ENCODE measurements at places on chromosomes 7 and 10.
A peak's percentile ranks its signal among the peaks of the same experiment; 100 is the strongest.

- no peak for DNase-seq
Measured at GRCh38 chr10:97821308-97822038, 28.2 kb upstream of the GOLGA7B start.

GRCh38 chr7:39650676-39651075 lies 27.3 kb downstream of the RALA start:
- no peak for DNase-seq

- DNase-seq, result no peak
Measured at GRCh38 chr7:35701287-35701900, 6.5 kb upstream of the HERPUD2 start.

GRCh38 chr10:16741540-16741939 lies 75.7 kb downstream of the RSU1 start:
- DNase-seq, result no peak

GRCh38 chr10:28862219-28862618 lies 184.9 kb downstream of the BAMBI start:
- no peak for DNase-seq

DNA sequence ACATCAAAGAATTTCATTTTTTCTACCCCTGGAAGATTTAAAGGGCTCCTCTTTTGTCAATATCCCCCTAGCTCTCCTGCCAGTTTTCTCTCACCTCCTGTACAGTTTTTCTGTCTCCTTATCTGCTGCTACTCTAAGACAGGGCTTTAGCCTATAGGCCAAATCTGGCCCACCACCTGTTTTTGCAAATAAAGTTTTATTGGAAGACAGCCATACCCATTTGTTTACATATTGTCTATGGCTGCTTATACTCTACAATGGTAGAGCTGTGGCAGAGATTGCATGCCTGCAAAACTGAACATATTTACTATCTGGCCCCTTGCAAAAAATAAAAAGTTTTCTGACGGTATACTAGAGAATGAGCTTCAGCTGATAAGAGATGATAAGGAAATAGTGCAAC lies 37.4 kb upstream of the GARS1 start:
- DNase-seq, result no peak

- no peak for DNase-seq
Measured at GRCh38 chr10:75630746-75631145, 199.3 kb downstream of the LRMDA start.

- DNase-seq, result no peak
Measured at GRCh38 chr10:106874604-106874889, 290.0 kb downstream of the SORCS1 start.

- no peak for DNase-seq
Measured at GRCh38 chr7:30330134-30331111, 46.0 kb downstream of the ZNRF2 start.

- DNase-seq, result no peak
Measured at GRCh38 chr7:11203683-11204082, 230.0 kb downstream of the PHF14 start.

- DNase-seq, result no peak
Measured at GRCh38 chr7:140275069-140275965, 98.5 kb upstream of the KDM7A start.

DNA sequence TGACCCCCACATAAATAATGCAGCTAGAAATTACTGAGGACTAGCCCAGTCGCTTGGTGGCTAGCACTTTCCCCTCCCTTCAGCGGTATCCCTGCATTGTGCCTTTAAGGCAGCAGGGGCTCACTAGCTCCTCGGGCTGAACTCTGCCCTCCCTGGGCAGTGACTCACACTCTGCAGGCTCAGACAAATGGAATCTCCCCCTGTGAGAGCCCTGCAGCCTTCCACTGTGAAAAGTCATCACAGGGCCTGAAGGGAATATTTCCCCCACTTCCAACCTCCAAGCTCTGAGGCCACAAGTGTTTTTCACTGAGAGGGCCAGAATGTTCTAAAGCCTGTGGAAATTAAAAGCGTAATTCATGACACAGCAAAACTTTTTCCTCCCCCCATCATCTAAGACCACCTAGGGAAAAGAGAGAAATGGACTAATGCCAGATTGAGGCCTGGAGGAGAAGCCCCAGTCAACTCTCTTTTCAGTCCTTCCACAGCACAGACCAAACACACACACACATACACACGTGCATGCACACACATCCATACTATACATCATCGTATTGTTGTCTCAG lies 93.6 kb upstream of the COL1A2 start:
- DNase-seq, result peak; percentile 93

- no peak for DNase-seq
Measured at GRCh38 chr7:113246738-113247137, 128.4 kb upstream of the SMIM30 start.

DNA sequence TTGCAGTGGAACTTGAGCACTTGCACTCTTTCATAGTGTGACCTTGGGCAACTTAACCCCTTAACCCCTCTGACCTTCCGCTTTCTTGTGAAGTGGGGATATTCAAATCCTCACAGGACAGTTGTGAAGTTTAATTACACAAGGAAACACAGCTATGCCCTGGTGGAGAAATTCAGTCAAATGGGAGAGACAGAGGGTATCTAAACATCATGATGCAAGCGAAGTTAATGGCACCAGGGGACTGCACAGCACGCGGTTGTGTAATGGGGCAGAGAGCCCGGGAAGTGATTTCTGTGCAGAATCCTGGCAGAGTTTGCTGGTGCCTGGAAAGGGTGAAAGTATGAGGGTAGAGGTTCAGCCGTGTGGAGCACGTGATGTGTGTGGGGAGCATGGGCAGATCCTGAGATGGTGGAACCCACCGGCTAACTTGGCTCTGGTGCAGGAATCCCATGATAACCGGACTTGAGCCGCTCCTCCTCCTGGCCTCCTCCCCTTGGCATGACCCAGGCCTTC lies 51.7 kb downstream of the SNX10 start:
- DNase-seq, result no peak

- DNase-seq, result no peak
Measured at GRCh38 chr7:74042746-74043522, 15.0 kb downstream of the ELN start.

- no peak for DNase-seq
Measured at GRCh38 chr10:129863201-129863663, 100.8 kb downstream of the EBF3 start.

DNA sequence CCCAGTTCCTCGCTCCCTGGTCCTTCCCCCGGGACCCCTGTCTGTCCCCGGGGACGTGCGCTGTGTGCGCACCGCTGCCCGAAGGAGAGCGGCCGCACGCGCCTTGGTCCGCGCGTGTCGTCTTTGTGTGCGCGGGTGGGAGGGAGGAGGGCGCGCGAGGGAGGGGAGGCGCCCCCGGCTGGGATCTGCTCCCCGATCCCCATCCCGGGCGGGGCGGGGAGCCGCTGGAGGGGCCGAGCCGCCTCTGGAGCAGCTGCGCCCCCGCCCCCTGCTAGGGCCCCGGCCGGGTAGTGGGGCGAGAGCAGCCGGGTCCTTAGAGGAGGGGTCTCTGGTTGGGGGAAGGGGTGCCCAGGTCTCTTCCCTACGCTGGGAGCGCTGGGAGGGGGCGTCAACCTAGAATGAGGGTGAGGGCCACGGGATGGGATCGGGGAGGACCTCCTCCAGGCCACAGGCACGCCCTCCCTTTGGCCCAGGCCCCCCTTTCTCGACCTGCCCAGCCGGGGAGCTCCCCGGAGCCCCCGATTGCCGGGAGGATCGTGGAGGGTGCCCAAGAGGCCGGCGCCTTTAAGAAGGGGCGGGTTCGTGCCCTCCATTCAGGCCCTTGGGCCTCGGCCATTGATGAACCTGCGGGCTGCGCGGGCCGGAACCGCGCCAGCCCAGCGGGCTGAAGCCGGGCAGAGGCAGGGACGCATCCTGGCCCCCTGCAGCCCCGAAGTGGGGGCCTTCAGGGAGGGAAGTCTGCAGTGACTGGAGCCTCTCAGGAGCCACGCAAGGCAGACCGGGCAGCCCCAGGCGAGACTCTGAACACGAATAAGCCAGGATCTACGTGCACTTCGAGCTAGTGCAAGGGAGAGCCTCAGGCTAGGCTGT lies 678 bp downstream of the SH2B2 start:
- DNase-seq, result no peak

GRCh38 chr7:49768254-49768653 lies 5.2 kb upstream of the VWC2 start:
- DNase-seq, result no peak

DNA sequence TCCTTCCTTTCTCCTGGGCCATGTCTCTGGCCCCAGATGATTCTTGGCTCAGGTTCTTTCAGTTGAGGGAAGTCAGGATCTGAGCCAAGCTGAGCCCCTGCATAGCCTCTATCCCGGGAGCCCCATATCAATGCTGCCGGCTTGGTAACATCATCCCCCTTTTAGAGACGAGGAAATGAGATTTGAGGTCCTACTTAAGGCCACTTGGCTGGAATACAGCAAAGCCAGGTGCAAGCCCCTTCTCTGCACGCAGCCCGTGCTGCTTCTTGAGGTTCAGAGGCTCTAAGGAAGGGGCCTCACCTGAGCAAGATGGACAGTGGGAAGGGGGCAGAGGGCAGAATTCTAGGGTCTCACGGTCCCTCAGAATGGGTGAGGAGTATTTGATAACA lies 2.4 kb upstream of the IRF5 start:
- DNase-seq, result no peak

GRCh38 chr10:12241810-12242529 lies 46.0 kb downstream of the CDC123 start:
- DNase-seq, result no peak

DNA sequence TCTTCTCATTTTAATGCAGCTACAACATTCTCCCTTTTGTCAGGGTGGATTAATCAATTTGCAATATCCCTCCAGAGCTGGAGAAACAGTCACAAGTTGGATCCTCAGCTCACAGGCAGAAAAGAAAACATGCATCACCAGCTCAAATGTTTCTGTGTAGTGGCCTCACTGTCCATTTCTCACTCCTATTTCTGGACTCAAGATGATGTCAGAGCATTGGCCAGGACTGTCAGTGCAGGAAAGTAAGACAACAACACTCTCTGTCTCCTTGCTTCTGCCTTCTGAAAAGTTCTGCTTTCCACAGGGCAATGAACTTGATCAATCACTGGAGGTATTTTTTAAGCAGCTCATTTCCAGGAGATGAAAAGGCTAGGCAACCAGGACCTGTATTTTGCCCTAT lies 8.2 kb upstream of the SVIL start:
- DNase-seq, result no peak

DNA sequence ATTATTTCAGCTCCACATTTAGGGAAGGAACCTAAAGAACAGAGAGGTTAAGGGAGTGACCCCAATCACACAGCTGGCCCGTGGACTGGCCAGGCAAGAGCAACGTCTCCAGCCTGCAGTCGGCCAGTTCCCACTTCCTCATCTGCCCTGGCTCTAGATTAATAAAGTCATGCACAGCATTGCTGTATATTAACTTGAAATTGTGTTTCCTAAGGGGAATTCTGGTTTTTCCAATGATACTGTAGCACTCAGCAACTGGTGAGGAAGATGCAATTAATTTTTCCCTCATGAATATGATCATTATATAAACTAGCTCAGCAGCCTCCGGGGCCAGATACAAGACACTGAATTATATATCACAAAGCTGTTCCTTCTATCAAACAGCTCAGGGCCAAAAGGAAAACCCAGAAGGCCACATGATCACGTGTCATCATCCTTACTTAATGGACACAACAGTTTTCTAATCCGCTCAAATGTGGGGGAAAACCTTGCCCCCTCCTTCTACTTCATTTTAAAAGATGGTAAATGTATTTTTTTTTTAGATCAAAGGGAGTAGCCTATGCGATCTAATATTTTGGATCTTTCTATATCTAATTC lies 295.3 kb upstream of the PRKCQ start:
- no peak for DNase-seq

GRCh38 chr10:55820478-55820877 lies 540.6 kb downstream of the ZWINT start:
- DNase-seq, result no peak

- DNase-seq, result no peak
Measured at GRCh38 chr7:17792075-17792936, 148.0 kb downstream of the SNX13 start.

- DNase-seq, result no peak
Measured at GRCh38 chr10:118465300-118465874, 123.3 kb upstream of the FAM204A start.

GRCh38 chr10:19713800-19714525 lies 102.3 kb upstream of the PLXDC2 start:
- DNase-seq, result no peak

DNA sequence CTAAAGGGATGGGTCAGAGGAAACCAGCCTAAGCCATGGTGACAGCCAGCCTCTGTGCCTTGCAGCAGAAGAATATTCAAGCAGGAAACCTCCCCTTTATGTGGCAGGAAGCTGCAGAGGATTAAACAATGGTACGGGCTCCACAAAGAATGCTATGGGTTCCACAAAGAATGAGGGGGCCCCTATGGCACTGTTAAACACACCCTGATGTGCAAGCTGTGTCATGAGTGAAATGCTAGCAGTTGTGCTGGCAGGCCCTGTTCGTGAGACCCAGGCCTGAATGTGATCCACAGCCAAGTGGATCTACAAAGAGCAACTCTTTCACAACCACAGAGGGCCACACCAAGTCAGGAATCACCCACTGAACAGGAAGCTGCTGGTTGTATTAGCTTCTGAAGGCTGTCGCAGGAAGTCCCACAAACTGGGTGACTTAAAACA lies 68.9 kb downstream of the MYOF start:
- DNase-seq, result no peak

DNA sequence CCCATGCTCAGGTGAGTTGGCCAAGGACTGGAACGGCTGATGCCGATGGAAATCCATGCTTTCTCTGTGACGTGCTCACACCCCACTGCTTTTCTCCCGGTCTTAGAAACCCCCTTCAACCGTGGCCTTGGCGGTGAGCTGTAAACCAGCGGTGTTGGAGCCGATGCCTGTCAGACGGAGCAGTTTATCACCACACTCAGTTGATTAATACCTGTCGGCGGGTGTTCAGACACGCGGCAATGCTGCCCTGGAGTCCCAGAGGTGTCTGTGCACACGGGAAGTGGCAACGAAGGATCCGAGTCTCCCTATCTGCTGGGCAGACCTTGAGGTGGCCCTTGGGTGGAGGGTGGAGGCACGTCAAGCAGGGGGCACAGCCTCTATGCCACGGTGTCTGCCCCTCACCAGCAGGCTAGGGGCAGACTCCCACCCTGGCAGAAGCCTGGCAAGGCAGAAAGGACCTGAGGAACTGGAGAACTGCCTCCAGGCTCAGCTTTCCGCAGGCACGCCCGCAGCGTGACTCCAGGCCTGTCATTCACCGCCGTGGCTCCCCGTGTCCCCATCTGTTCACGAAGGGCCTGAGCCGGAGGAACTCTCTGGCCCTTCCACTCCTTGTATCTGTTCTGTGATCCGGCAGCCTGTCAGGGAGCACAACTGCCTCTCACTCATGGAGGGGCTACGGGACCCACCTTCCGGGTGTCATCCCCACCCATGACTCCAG lies 34.6 kb upstream of the MNX1 start:
- no peak for DNase-seq

- DNase-seq, result peak; percentile 89
Measured at GRCh38 chr7:116499168-116500077, at the start of gene CAV2. TSS of gene CAV2 (plus strand) at chr7:116499738. CDS start at chr7:116499782, 44 bp downstream.

- DNase-seq, result no peak
Measured at GRCh38 chr10:127150136-127150535, 46.3 kb downstream of the INSYN2A start.

All from coronary artery (tissue), 2 donors.